ENCODE measurements at places on chromosomes 1 and 21. TPM values are rescaled to one million over a fixed set of nuclear protein-coding genes. Genes with fewer than 3 reads are reported as not detected.

- DNase-seq = no peak
These were observed 17.3 kb upstream of the COA6 start for GRCh38 chr1:234355782-234356510.

- DNase-seq = peak; percentile 88
These were observed 975.7 kb upstream of the ADGRL4 start for GRCh38 chr1:79982211-79982610.

DNA sequence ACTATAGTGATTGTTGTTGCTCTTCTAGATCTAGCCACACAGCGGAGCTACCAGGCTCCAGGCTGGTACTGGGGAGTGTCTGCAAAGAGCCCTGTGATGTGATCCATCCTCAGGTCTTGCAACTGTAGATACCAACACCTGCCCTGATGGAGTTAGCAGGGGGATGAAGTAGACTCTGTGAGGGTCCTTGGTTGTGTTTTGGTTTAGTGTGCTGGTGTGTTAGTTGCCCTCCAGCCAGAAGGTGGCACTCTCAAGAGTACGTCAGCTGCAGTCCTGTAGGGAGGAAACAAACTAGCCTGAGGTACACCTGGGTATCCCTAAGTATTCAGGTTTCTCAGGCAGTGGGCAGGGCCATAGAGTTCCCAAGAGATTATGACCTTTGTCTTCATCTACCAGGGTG, 81.2 kb upstream of the TMPRSS2 start:
- DNase-seq = no peak

GRCh38 chr1:202938287-202938925, 11.4 kb upstream of the KLHL12 start:
- no peak for DNase-seq

DNA sequence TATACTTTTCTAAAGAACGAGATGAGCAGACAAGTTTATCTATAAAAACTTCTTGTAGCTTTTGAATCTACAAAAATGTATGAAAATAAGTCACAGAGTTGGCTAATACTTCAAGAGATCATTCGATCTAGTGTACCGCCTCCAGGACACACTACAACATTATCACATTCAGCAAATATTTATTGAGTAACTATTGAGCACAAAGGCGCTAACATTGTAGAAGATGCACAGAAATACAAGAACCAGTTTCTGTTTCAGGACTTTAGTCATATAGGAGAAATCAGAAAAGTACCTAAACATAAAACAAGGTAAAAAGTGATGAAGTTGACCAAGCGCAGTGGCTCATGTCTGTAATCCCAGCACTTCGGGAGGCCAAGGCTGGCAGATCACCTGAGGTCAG, 20.6 kb downstream of the WASF2 start:
- no peak for DNase-seq

GRCh38 chr1:152313319-152313801, 11.7 kb downstream of the FLG start:
- DNase-seq = no peak

- peak; percentile 43 for DNase-seq
These were observed 61.2 kb downstream of the CRP start for GRCh38 chr1:159653201-159653600.

GRCh38 chr1:198676253-198676652, 37.4 kb downstream of the PTPRC start:
- peak; percentile 47 for DNase-seq

GRCh38 chr1:9160079-9160717, 31.3 kb upstream of the GPR157 start:
- DNase-seq = no peak

GRCh38 chr21:35005560-35006224, 43.4 kb downstream of the RUNX1 start:
- DNase-seq = no peak

DNA sequence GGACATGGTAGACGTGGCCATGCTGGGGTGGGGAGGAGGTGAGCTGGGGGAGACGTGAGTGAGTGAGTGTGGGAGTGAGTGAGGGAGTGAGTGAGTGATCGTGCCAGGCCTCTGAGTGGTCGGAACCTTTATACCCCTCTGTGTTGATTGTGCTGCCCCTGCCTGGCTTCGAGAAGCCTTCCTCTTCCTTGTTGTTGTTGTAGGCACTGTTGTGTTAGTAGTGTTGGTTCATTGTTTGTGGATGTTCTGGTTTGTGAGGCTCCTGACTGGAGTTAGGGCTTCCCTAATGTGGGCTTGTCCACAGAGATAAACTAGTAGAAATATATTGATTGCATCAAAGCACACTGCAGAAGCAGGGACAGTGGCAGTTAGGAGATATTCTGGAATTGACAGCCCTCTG, at the start of gene KRTAP10-3:
TSS of gene KRTAP10-3 (minus strand) at position 101 of the 400 bp plus-strand sequence. CDS start at position 21, 80 bp downstream.
- no peak for DNase-seq

- no peak for DNase-seq
These were observed 23.8 kb upstream of the MX1 start for GRCh38 chr21:41402231-41402630.

GRCh38 chr1:3664700-3665375, 12.5 kb downstream of the TP73 start:
- DNase-seq = no peak

DNA sequence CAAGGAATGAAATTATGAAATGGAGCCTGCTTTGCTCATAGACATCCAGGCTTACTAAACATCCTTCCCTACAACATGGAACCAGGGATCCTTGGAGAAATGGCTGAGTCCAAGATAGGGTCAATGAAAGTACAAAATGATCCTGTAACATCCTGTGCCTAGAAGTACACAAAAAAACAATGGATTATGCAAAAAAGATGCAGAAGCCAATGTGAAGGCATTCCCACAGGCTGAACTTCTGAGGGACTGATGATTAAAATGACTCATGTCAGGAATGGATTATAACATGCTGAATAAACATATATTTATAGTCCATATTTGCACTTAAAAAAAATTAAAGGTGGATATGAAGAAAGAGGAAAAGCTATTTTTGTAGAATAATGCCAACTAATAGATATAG, 10.4 kb upstream of the HOOK1 start:
- DNase-seq = no peak

DNA sequence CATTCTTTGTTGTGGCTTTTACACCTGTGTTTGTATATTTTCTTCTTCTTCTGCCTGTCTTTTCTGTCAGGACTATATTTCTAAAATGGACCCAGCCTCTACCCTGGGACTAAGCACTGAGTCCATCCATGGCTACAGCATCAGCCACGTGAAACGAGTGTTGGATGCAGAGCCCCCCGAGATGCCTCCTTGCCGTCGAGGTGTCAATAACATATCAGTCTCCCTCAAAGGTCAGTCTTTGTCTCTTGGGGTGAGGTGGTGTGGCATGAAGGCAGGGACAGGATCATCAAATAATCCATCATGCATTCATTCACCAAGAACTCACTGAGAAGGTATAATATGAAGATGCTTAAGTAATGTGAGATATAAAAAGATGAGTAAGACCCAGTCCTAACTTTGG, 19.1 kb upstream of the IPO9 start:
- DNase-seq = no peak

DNA sequence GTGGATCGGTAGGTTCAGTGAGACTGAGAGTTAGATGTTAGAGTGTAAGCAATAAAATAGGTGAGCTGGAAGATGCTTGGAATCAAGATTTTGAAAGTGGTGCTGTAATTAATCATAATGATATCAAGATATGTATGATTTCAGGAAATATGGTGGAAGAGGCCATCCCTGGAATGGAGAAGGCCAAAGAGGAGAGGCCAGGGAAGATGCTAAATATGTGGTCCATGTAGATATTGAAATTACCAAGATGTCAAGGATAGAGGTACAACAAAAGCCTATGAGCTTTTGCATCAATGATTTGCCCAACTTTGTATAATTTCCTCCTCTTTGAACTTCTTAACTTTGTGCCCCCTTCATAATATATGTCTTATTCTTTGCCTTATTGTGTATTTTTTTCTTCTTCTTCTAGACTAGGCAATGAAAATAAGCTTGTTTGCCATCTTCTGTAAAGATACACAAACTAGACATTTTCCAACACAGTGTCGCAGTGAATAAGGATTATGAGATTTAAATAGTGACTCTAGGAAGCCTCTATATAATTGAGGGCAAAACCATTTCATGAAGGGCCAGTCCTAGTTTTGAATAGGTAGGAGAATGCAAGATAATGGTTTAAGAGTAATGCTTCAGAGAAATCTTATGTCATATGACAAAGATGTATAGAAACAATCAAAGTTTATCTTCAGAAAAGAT, 8.9 kb downstream of the PTGS2 start:
- DNase-seq = no peak

The AMY1A gene
- not detected for total RNA-seq

The GNG12 gene
- 103 TPM for total RNA-seq

The SMCP gene
- total RNA-seq = 0.17 TPM

The FCMR gene
- total RNA-seq = 0.33 TPM

The NPL gene
- total RNA-seq = 2.6 TPM
